ENCODE measurements at places on chromosomes 12 and 14.
A peak's percentile ranks its signal among the peaks of the same experiment; 100 is the strongest.

DNA sequence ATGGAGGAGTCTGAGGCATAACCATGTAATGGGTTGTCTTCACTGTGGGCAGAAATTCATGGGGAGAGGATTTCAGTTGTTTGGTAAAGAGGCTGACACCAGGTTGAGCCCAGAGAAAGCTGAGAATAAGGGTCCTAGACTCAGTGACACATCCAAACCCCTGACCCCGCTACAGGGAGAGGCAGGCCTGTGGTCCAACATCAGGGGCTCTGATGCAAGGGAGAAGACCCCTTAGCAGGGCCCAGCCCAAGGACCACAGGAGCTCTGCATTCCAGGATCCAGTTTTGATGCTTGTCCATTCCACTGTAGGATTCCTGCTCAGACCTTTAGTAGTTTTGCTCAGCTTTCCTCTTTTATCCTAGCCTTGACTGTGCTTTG is 15.5 kb downstream of the GPR68 start:
- DNase-seq: no peak

DNA sequence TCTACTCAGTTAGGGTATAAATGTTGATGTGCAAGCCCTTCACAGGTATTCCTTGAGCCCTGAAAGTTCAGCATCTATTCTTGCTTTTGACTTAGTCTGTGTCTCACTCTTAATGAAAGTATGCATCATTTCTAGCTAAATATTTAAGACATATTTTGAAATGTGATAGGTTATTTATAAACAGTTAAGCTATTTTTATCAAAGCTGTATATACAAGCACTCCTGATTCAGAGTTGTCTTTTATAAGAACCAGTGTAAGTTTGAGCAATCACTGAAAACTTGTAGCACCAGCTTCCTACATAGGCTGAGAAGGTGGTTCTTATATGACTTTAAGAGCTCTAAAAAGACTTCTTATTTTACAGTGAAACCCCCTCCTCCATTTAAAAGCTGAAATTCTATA is 98.6 kb downstream of the MYF5 start:
- no peak for DNase-seq

GRCh38 chr12:22467190-22467589 is 77.2 kb downstream of the C2CD5 start:
- DNase-seq: no peak

- no peak for DNase-seq
These were observed 145.4 kb upstream of the ABCD2 start for GRCh38 chr12:39764944-39765560.

DNA sequence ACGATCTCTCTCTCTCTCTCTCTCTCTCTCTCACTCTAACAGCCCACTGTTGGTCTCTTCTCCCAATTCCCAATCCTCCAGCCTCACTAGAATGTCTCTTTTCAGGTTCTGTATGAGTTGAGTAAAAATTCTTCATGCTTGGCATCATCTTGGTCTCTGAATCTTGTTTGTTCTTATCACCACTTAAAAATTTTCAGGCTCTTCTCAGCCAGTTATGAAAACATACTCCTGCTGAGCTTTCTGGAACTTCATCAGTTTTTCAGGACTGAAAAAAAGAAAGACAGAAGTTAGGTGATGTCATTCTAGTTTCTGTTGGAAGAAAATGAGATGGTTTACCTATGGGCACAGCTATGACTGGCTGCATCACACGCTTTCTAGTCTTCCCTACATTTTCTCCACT is 11.5 kb upstream of the IL22 start:
- no peak for DNase-seq

- DNase-seq: no peak
These were observed 7.1 kb downstream of the FOXN3 start for GRCh38 chr14:89409961-89410360.

DNA sequence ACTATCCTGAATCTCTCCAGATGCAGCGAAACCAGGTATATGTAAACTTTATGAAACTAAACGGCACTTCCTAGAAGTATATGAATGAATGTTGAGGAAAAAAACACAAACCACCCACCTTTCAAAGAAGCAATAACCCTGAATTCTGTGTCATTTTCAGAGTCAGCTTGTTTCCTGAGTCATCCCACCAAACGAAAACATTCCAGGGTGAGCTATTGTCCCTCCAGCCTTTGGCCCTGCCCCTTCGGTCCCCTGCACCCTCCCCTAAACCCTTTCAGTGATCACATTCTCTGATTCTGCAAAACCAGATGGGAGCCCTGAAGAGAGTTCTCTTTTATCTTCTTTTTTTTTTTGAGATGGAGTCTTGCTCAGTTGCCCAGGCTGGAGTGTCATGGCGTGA is 202.6 kb upstream of the ALG10B start:
- no peak for DNase-seq

DNA sequence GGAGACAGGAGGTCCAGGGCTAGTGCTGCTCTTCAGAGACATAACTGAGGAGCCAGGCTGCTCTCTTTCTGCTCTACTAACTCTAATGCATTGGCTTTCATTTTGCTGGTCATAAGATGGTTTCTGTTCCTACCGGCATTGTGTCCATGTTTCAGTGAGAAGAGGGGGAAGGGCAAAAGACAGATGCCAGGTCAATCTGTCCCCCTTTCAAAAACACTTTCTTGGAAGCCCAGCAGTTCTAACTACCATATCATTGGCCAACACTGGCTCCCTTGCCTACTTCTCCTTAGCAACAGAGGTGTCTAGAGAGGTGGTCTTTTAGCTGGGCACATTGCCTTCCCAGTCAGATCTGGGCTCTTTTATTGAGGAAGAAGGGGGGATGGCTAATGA is 63.9 kb downstream of the TGFB3 start:
- no peak for DNase-seq

- no peak for DNase-seq
These were observed 2.0 kb upstream of the USP15 start for GRCh38 chr12:62258231-62258630.

- no peak for DNase-seq
These were observed 349.1 kb upstream of the CCDC196 start for GRCh38 chr14:66137081-66137480.

- no peak for DNase-seq
These were observed 1.5 kb downstream of the LGR5 start for GRCh38 chr12:71440763-71441748.

DNA sequence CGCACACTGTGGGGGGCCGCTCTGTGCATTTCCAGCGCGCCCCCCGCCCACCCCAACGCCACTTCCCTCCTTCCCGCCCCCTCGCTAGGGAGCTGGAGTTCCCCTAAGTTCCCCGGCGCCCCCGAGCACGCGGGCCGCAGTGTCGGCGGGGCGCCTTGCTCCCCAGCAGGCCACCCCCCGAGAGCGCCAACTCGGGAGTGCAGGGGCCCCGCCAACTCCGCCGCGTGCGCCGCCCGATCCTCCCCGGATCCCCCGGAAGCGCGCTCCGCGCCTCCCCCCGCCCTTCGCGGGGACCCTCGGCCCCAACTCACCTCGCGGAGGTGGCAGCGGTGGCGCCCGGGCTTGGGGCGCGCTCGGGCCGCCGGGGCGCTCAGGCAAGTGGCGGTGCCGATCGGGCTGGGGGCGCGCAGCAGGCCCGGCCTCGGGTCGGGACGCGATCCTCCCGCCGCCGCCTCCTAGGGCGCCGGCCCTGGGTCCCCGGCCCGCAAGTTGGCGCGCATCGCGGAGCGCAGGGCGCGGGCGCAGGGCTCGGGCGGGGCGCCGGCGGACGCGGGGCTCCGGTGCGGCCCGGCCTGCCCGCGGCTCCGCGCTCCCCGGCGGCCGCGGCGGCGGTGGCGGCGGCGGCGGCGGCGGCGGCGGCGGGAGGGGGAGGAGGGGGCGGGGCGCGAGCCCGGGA is at the start of gene NCOR2:
TSS of gene NCOR2 (minus strand) at position 616 of the 676 bp plus-strand sequence. CDS start 72,361 bp downstream, outside the sequence.
- peak; percentile 17 for DNase-seq

DNA sequence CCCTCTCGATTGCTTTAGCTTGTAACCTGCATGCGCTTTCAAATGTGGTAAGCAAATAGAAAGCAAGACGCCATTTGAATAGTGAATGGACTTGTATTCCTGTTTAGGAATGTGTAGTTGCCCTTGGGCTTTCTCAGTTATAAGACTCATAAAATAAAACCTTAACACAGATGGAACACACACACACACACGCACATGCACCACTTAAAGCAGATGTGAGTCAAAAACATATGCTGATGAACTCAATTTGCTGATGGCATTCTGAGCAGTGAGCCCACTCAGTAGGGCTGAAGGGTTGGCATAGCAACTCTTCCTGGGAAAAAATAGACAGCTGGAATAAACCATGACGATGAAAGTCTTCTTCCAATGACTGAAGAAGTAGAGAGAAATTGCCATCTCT is 360.5 kb downstream of the APAF1 start:
- DNase-seq: no peak

Data from stimulated activated CD8-positive, alpha-beta memory T cell treated with anti-CD3 and anti-CD28 coated beads, Interleukin-4, amount 100 ng/mL, for 1 hour (primary cell).